ENCODE measurements at places on chromosomes 11 and 22.

GRCh38 chr22:48744283-48744641, 1083.4 kb downstream of the BRD1 start:
- no peak for DNase-seq

GRCh38 chr11:36077886-36078685, 134.2 kb downstream of the LDLRAD3 start:
- no peak for DNase-seq

DNA sequence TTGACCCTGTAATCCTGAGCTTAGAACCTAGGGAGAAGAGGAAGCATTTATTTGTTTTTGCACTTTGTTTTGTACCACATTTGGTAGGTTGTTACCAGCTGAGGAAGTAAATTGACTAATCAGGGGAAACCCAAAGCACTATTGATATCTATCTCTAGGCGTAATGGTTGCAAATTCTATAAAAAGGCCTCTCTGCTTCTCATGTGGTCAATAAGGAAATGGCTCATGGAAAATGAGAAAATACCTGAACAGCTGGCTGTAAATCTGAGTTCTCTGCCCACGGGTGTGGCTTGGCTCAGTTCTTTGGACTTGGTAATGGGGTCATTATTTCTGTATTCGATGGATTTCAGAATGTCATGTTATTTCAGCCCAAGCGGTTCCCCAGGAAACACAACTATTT, 42.4 kb downstream of the BARX2 start:
- peak; percentile 1 for DNase-seq

GRCh38 chr11:91608677-91609076, 615.9 kb upstream of the FAT3 start:
- DNase-seq, result no peak

DNA sequence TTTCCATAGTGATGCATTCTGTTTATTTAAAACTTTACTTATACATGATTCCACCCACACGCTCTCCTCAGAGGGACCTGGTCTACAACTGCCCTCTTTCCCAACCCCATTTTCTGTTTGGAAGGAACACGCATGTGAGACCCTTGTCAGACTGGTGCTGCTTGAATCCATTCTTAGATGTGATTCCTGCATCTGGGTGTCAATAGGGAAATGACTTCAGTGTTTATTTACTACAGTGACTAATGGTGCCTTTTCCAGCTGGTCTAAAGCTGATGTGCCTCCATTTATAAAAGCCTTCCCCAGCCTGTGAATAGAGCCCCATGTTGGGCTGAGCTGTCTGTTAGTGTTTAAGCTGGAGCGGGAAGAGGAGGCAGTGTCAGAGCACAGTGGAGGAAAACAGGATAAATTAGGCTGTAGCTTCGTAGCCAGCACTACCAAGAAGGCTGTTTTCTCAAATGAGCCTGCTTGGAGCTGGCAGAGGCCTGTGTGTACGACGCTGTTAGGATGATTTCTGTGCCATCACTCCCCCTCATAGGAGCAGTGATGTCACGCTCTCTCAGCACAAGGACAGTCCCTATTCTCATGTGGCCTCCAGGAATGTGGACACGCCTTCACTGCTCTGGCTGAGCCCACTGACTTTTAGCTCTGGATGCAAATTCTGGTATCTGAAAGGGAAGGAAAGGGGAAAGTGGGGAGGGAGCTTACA, 18.9 kb upstream of the C11orf96 start:
- DNase-seq, result peak; percentile 22

- peak; percentile 66 for DNase-seq
Measured at GRCh38 chr11:12888525-12889158, 120.5 kb upstream of the RASSF10 start.

- DNase-seq, result no peak
Measured at GRCh38 chr11:116688202-116688540, 84.6 kb downstream of the BUD13 start.

GRCh38 chr11:64865286-64866172, 12.9 kb downstream of the EHD1 start:
- DNase-seq, result peak; percentile 46

DNA sequence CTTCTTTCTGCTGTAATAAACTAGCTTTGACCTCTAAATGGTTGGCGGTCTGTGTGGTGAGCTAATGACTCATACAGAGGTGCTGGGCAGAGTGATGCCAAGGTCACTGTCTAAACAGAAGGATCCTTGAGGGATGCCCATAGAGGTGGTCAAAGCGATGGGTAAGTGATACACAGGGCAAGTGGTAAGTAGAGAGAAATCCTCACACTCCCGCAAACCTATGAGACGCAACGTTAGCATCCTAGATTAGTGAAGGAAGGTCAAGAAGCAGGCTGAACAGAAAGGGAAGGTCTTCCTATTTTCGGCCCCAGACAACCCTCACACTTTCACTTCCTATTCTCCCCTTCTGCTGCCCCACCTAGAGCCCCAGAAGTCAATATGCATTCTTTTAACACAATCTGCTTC, 65.6 kb upstream of the SESN3 start:
- DNase-seq, result no peak

GRCh38 chr11:114183044-114183511, 113.1 kb upstream of the NNMT start:
- no peak for DNase-seq

- peak; percentile 57 for DNase-seq
Measured at GRCh38 chr11:110710628-110711381, 1.4 kb downstream of the ARHGAP20 start.

- DNase-seq, result peak; percentile 43
Measured at GRCh38 chr11:75667255-75667830, 1.5 kb downstream of the MAP6 start.

- peak; percentile 65 for DNase-seq
Measured at GRCh38 chr11:47437746-47438418, 11.1 kb downstream of the RAPSN start.

GRCh38 chr11:128346804-128347203, 240.6 kb downstream of the ETS1 start:
- no peak for DNase-seq

DNA sequence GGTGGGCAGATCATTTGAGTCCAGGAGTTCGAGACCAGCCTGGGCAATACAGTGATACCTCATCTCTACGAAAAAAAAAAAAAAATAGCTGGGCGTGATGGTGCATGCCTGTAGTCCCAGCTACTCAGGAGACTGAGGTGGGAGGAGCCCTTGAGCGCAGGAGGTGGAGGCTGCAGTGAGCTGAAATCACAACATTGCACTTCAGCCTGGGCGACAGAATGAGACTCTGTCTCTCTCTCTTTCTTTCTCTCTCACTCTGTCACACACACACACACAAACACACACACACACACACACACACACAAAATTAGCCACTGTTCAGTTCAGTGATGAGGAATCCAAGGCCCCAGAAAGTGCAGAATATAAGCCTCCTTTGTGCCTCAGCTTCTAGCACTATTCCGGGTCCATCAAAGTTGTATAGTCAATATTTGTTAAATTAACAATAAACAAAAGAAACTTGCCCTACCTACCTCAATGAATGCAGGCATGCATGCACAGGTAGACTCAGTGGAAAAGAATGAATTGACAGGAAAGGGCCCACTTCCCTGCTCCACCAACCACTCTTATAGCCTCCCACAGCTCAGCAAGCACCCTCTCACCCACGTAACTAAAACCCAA, 3.9 kb upstream of the SMIM35 start:
- no peak for DNase-seq

- no peak for DNase-seq
Measured at GRCh38 chr11:114564831-114565230, 5.2 kb upstream of the NXPE1 start.

DNA sequence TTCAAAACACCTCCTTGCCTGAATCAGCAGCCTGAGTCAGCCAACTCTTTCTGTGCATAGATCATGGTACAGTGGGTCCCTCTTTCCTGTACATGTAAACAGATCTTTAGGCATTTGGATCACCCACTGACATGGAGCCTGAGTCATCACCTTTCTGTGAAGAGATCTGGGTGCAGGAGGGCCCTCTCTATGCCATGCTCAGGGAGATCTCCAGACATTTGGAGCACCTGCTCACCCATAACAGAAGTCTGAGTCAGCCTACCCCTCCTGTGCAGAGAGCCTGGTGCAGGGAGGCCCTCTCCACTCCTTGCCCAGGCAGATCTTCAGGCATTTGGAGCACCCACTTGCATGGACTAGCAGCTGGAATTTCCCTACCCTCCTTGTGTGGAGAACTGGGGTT, 56.2 kb upstream of the GLYAT start:
- DNase-seq, result no peak

DNA sequence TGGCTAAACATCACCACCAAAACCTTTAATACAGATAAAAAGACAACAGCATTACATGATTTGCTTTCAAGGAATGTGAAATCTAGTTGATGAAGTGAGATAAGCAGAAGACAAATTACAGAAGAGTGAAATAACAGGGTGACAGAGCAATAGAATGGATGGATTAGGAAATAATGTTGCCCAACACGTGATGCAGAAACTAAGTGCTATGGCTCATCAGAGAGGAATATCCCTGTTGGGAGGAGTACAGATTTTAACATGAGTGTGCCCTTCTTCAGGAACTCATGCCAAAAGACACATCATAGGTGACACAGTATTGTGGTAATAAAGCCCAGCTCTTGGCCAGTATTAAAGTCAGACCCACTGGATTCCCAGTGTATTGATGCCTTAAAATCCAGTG, 176.6 kb upstream of the RAG2 start:
- DNase-seq, result no peak

- DNase-seq, result no peak
Measured at GRCh38 chr11:79071190-79071589, 369.6 kb downstream of the TENM4 start.
